ENCODE measurements at places on chromosomes 7 and 10.

- no peak for DNase-seq
Observed at GRCh38 chr7:119783799-119784198, 489.2 kb upstream of the KCND2 start.

DNA sequence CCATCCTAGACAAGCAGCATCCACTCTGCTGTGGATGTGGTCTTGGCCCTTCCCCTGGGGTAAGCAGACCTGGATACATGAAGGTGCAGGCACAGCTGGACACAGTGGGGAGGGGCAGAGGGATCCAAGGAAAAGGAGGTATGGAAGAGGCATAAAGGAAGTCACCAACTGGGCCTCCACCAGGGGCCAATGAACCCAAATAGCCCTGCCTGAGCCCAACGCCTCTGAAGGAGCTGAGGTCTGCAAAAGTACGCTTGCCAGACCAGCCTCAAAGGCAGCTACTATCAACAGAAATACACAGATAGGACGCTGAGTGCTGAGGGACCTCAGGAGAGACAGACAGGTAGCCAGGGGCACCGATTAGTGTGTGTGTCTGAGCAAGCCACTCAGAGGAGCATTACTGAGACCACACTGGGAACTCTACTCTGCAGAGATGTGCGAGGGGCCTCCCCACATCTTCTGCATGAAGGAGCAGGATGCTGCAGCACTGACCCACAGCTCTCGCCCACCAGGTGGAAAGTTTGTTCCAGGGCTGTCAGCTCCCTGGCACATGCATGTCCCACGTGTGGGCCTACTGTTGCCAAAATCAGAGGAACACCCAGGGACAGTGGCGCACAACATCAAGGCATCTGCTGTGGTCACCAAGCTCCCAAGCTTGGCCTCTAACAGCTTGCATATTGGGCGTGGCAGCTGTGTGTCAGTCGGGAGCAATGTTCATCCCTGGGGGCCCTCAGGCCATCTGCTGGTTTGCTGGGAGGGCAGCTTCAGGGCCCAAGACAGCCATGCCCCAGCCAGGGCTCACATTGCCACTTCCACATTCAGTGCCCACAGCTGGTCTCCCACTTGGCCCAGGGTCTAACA, 40.0 kb downstream of the MKI67 start:
- DNase-seq = no peak

- no peak for DNase-seq
Observed at GRCh38 chr7:150939052-150939451, 39.1 kb downstream of the KCNH2 start.

- DNase-seq = peak; percentile 46
Observed at GRCh38 chr10:5293691-5294550, 70.8 kb upstream of the UCN3 start.

GRCh38 chr7:150965273-150965830, 12.8 kb downstream of the KCNH2 start:
- DNase-seq = no peak

DNA sequence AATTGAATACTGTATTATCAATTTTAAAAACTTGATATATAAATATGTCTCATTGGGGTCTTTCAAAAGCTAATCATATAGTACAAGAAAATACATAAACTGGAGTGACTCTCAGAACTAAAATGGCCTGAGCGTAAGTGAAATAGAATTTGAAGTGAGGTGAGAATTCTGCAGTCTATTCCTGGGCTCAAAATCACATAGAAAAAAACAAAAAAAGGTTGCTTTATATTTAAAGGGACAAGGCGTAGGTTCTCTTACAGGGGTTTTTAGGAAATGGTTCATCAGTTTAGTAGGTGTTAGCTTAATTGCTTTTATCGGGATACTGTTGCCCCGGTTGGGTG, 36.7 kb upstream of the PRSS1 start:
- DNase-seq = no peak

Measured in NCI-H1436 treated with DMSO at 0.1 percent for 48 hours (cell line).